ENCODE measurements at places on chromosomes 4 and X.

DNA sequence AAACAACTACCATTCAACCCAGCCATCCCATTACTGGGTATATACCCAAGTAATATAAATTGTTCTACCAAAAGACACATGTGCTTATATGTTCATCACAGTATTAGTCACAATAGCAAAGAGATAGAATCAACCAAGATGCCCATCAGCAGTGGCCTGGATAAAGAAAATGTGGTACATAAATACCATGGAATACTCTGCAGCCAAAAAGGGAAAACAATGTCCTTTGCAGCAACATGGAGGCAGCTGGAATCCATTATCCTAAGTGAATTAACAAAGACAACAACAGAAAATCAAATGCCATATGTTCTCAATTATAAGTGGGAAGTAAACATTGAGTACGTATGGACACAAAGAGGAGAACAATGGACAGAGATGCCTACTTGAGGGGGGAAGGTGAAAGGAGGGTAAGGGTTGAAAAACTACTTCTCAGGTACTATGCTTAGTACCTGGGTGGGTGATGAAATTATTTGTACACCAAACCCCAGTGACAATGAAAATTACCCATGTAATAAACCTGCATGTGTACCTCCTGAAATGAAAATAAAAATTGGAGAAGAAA is 632.1 kb upstream of the AADAT start:
- DNase-seq = no peak

DNA sequence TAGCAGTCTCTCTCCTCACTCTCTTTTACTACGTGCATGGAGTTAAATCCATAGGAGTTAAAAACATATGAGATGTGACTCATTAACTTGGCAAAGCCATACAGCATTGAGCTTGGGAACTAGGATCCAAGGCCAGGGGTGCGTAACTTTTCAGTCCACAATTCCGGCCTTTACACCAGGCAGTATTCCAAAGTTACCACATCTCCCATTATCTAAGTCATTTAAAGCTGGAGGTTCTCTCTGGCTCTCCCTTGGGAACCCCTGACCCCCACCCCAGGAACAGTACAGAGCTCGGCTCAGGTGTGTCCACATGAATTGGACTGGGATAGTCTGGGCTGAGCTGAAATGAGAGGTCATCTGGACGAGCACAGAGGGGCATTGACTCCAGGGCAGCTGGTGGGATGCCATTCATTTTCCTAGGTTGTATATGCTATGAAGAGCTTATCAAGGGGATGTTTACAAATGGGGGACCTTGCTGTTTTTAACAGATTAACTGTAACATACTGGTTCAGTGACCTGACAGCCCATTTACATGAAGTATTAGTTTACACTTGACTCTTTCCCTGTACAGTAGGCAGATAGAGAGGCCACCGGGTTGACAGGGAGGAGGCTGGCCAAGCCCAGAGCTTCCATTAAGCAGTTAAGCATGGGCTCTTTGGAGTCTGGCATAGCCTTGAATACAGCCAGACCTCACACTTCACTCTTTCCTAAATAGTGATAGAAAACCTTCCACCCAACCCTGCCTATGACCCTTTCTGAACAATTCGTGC is 128.8 kb downstream of the RAB28 start:
- DNase-seq = no peak

DNA sequence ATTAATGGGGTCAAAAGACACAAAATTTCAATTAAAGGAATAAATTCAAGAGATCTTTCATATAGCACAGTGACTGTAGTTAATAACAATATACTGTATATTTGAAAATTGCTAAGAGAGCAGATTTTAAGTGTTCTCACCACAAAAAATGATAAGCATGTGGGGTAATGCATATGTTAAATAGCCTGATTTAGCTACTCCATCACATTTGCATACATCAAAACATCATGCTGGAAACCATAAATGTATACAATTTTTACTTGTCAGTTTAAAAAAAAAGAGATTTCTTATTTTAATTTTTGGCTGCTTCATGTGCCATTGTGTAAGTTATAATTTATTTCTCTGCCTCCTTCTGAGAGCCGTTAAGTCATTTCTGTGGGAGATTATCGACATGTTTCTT is 65.9 kb downstream of the FAM184B start:
- DNase-seq = no peak

- DNase-seq = no peak
Observed at GRCh38 chr4:150063128-150063527, 15.1 kb upstream of the DCLK2 start.

GRCh38 chr4:72094059-72094797 is 62.4 kb downstream of the NPFFR2 start:
- no peak for DNase-seq

DNA sequence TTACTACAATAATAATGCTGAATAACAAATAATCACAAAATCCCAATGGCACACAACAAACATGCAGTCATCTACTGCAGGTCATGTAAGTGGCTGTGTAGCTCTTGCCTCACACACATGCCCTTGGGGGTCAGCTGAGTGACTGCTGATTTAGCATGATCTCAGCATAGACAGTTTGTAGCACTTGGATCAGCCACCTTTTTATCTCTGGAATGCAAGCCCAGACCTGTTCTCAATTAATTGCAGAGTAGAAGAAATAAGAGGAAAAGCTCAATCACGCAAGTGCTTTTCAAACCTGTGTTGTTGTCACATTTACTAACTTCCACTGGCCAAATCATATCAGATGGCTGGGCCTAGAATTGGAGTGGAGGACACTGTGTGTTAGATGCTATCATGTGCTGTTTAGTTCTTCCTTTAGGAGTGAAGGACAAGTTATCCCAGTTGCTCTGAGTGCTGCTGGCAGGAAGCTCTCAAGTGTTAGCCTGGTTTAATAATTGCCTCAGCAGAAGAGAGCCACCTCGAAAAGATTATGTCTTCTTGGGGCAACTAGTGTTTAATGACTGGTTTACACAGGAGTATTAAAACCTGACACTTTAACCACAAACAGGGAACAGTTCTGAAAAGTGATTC is 128.3 kb upstream of the EPHA5 start:
- DNase-seq = no peak

DNA sequence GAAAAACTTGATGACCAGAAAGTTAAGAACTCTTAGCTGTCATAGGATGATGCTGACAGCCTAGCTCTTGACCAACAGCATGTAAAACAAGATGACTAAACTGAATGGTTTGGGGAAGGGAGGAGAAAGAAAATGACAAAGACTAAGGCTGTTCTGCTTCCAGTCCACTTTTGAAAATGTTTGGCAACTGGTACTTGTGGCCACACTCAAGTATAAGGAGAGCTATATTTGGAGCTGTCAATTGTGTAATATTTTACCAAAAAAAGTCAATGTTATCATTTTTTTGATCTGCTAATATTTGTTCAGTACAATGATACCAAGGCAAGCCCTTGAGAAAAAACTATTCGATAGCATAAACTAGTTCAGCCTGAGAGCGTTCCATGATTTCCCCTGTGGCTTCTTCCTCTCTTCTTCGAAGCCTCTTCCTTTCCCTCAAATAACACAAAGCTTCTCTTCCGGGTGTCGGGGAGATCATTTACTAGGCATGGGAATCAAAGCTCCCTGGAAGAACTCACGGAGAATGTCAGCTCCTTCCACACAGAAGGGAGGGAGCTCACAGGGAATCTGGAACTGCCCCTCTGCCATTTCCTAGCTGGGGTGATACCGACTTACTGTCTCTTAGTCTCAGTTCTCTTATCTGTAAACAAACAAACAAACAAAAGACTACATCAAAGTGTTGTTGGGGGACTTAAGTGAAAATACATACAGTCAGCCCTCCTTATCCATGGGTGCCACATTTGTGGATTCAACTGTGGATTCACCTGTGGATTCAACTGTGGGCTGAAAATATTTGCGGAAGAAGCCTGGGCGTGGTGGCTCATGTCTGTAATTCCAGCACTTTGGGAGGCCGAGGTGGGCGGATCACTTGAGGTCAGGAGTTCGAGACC is 82.6 kb downstream of the SCD5 start:
- DNase-seq = no peak

- DNase-seq = no peak
Observed at GRCh38 chrX:133207751-133208150, 10.4 kb downstream of the TFDP3 start.

DNA sequence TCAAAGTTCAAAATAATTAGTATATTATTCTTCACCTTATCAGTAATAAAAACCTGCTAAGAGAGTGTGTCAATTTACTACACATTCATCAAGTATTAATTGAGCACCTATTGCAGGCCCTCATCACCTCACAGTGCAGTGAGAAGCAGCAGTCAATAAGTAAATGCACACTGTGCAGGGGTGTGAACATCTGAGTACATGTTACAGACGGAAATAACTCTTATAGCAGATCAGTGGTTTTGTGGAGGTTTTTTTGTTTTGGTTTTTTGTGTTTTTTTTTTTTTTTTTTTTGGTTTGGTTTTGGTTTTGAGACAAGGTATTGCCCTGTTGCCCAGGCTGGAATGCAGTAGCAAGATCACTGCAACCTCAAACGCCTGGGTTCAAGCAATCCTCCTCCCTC is 20.3 kb downstream of the KLF3 start:
- no peak for DNase-seq

GRCh38 chrX:11423362-11423818 is 130.2 kb downstream of the AMELX start:
- DNase-seq = no peak

DNA sequence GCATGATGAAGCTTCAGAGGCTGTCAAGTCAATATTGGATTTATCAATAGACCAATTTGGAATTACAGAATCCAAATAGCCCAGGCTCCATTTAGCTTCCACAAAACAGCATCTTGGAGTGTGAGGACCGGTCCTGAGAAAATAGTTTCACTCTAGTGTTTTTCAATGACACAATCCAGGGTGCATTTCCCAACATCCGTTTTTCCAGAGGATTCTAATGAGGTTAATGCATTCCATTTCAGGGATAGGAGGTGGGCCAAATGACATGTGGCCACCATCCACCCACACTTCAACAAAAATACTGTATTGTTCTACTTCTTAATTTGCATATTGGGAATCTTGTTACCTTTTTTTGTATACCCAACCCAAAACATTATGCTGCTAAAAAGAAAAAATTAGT is 229.8 kb upstream of the LDB2 start:
- no peak for DNase-seq

GRCh38 chr4:55561889-55562288 is 15.2 kb upstream of the CLOCK start:
- DNase-seq = no peak

GRCh38 chr4:91916219-91916618 is 387.5 kb upstream of the GRID2 start:
- DNase-seq = no peak

DNA sequence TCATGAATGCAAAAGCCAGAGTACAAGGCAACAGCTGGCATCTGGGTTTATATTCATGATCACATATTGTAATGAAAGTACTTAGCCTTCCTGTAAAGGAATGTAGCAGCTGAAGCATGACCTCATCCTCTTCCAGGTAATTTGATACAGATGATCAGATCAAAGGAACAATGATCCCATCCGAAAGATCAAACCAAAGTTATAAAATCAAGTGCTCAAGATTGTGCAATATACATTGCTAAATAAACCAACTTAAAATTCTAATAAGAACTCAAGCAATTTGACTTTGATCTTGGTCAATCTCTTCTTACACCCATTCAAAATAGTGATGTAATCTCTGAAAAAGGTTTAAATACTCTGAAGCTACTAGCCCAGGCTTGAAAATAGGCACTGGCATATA is 113.1 kb upstream of the INPP4B start:
- DNase-seq = no peak

- DNase-seq = no peak
Observed at GRCh38 chr4:82381235-82381634, 7.4 kb upstream of the HNRNPD start.

DNA sequence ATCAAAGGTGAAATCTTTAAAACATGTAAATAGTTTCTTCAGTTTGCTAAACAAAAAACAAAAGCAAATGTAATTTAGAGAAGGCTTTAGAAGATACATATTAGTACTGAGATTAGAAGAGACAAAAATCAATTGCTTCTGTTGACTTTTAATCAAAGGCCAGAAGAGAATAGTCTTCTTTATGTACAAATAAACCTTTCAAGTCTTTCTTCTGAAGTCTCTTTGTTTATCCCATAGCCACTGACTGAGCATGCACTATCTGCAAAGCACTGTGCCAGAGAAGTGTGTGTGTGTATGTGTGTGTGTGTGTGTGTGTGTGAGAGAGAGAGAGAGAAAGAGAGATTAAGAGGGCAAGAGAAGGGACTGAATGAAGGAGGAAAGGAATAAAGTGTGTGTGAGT is 198.4 kb downstream of the GLUD2 start:
- no peak for DNase-seq

- DNase-seq = no peak
Observed at GRCh38 chr4:74483226-74483911, 38.4 kb downstream of the AREG start.

All from activated T-cell treated with anti-CD3 and anti-CD28 coated beads, Interleukin-2, amount 50 U/mL, for 1 hour (primary cell).